EH (cell line): ENCODE measurements at places on chromosomes 3 and 15.

DNA sequence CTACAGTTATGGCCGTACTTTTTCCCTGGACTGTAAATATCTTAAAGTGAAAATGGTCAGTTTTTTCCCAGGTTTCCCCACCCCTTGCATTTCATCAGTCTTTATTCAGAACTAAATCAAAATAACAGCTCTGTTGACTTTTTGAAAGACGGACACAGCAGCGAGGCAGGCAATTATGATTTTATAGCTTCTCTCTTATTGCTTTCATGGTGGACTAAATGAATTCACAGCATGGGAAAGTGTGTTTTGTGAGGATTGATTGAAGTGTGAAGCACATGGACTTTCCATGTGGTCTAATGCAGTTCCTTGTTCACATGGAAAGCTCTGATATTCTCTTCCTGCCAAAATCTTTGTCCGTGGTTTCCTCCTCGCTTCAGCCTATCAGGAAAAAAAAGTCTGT, 268.7 kb upstream of the ARL6 start:
- DNase-seq, result no peak

GRCh38 chr3:62161371-62161770, 212.0 kb downstream of the FEZF2 start:
- DNase-seq, result peak; percentile 37

DNA sequence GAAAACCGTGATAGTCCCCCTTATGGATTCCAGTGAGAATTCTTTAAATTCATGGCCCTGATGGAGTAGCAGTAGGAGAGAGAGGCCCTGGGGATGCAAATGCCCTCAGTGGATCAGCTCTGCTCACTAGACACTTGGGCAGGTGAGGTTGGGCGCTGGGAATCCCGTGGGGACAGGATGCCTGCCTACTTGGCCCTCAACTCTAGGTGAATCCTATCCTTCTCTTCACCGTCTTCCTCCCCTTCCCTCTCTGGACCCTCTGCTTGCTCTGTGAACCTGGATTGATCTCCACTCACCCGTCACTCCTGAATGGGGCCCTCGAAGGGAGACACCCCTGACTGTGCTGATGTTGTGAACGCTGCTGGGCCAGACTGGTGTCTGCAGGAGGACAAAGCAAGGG, 77.4 kb downstream of the SEC22A start:
- DNase-seq, result no peak

DNA sequence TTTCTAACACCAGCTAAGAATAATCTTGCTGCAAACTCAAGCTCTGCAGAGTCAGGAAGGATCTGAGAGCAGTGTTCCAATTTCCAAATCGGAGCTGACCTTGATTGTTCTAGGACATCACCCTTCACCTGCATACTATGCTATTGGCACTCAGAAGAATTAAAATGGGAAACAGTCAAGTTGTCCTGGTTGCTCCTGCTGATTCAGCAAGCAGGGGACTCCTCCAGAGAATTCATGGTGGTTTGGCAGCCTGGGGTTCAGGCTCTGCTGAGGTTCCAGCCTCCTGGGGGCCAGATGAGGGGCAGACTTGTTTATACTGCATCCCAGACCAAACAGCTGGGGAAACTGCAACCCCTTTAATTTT, 213.7 kb upstream of the ADAMTS9 start:
- DNase-seq, result no peak

GRCh38 chr3:41688595-41689380, 273.1 kb downstream of the ULK4 start:
- DNase-seq, result peak; percentile 52

DNA sequence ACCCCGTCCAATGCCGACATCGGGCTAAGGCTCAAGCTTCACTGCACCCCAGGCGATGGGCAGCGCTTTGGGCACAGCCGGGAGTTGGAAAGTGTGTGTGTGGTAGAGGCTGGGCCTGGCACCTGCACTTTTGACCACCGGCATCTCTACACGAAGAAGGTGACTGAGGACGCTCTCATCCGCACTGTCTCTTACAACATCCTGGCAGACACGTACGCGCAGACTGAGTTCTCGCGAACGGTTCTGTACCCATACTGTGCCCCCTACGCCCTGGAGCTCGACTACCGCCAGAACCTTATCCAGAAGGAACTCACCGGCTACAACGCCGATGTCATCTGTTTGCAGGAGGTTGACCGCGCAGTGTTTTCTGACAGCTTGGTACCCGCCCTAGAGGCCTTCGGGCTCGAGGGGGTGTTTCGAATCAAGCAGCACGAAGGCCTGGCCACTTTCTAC, 1.0 kb downstream of the PDE12 start:
- DNase-seq, result peak; percentile 57

DNA sequence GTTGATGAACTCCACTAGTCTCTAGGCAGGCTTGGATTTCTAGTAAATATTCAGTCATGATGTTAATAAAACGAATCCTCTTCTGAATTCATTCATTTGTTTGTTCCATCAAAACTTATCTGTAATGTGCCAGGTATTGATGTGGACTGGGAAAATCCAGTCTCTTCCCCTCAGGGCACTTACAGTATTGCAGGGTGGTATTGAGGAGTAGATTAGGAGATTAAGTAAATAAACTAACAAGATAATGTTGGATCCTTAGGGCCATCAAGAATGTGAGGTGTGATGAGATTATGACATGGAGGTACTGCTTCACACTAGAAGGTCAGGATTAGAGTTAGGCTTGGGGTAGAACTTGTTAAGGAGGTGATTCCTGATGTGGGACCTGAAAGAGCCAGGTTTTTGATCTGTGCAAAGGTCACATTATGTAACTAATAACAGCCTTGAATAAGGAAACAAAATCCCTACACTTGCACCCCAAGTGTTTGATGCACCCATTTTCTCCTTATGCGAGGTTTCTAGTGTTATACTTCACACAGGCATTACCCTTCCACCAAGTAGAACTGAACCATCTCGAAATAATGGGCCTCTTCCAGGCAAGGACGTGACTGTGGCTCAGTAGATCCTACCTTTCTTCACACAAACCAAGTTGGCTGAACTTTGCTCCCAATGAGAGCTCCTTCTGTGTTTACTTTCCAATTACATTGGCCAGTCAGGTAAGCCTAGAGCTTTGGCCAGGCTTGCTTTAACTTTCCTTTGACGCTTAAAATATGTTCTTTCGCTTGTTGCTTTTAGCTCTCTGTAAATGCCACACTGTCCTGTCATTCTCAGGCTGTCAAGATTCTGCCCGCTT, 16.7 kb downstream of the MCTP2 start:
- no peak for DNase-seq

DNA sequence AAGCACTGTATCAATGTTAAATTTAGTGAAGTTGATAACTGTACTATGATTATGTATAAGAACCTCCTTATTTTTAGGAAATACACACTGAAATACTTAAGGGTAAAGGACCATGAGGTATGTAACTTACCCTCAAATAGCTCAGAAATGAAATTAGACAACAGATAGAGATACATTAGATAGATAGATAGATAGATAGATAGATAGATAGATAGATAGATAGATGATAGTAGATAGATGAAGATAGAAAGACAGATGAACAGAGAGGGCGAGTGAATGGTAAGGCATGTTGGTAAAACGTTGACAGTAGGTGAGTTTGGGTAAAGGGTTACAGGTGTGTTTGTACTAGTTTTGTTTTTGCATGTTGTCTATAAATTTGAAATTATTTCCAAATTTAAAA, 38.0 kb upstream of the ACAN start:
- no peak for DNase-seq

GRCh38 chr15:28128031-28128430, 28.9 kb upstream of the OCA2 start:
- DNase-seq, result no peak

DNA sequence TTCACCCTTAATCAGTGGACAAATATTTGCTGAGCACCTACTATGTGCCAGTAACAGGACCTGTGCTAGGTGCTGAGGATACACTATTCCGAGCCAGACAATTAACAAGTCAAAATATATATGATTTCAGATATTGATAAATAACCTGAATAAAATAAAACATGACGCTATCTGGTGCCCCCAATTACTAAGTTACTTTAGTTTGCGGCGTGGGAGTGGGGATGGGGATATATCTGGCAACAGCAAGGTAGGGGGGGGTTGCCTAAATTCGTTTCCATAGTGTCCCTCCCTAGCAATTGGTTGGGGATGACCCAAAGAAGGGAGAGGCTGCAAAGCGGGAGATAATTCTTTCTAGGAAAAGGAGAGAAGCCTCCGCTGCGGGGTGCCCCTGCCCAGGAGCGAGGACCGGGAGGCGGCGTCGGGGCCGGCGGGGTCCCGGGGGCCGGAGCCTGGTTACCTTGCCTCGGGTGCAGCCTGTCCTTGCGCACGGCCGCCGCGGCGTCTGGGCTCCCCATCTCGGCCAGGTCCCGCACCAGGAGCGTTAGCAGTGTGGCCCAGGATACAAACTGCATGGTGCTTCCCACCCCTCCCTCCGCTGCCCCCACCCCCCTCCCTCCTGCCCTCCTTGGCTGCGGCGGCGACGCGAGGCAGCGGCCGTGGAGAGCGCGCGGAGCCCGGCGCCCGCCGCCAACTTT, 567 bp downstream of the ADAMTS9 start:
- DNase-seq, result no peak

DNA sequence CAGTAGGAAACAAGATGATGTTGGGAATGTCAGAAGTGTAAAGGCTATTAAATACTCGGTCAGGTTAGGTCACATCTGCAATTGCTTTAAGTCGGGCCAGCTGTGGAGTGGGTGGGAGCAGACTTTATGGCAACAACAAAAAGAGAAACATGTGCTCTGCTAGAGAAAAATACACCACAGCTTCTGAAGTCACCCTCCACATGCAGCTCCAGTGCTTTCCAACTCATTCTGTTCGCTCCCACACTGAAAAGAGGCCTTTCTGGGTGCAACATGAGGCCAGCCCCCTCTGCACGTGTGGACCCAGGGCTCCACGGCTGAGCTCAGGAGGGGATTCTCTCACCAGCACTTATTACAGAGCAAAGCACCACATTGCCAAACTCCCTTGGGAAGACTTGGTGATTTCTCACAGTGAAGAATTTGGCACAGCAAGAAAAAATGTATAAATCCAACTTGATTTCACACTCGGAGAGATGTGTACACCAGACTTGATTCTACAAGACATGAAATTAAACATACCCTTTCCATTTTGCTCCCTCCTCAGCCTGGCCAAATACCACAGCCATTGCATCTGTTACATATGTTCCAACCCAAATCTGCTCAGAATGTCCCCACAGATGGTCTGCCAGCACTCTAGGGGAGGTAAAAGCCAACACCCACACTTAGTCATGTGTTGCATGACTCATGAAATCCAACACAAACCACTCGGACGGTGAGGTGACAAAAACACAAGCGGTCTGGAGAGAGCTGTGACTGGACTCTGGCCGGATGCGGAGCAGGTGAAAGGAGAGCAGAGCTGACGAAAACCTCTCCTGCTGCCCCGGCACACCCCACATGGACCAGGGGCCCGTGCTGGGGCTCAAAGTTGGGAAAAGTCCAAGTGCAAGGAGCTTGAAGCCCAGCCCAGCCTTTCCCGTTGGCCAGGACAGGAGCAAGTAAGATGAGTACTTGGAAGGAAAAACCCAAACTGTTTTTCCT, 74.6 kb downstream of the ITGB5 start:
- peak; percentile 96 for DNase-seq

GRCh38 chr3:52254608-52255007, 9.0 kb downstream of the PPM1M start:
- no peak for DNase-seq

- peak; percentile 74 for DNase-seq
These were observed 58.7 kb downstream of the CHSY1 start for GRCh38 chr15:101193120-101193644.

DNA sequence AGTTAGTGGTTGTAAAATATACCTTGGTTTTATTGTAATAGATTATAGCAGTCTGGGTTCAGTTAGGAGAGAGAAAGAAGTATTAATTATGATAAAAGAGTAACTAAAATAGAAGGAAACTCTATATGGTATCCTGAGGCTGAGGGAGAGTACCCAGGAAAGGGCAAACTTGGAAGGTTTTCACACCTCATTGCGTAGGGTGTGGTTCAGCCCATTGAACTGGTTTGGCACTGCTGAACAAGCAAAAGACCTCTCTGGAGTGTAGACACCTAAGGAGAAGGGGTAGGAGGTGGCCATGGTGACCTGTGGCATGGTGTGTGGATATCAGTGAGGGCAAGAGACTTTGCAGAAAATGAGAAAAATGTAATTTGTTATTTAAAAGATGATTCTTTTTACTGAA, 63.5 kb downstream of the STT3B start:
- no peak for DNase-seq

- DNase-seq, result no peak
These were observed 152.8 kb downstream of the RBPMS2 start for GRCh38 chr15:64622410-64623260.

DNA sequence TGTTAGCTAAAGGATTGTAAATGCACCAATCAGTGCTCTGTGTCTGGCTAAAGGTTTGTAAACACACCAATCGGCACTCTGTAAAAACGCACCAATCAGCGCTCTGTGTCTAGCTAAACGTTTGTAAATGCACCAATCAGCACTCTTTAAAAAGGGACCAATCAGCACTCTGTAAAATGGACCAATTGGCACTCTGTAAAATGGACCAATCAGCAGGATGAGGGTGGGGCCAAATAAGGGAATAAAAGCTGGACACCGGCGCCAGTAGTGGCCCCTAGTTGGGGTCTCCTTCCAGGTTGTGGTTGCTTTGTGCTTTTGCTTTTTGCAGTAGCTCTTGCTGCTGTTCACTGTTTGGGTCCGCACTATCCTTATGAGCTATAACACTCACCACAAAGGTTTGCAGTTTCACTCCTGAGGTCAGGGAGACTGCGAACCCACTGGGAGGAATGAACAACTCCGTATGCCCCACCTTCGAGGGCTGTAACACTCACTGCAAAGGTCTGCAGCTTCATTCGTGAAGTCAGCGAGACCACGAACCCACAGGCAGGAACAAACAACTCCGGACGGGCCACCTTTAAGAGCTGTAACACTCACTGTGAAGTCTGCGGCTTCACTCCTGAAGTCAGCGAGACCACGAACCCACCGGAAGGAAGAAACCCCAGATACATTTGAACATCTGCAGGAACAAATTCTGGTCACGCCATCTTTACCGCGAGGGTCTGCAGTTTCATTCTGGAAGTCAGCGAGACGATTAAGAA, 1.1 kb upstream of the SUCLG2 start:
- no peak for DNase-seq

- DNase-seq, result no peak
These were observed 40.0 kb upstream of the OR5H6 start for GRCh38 chr3:98223907-98224672.

DNA sequence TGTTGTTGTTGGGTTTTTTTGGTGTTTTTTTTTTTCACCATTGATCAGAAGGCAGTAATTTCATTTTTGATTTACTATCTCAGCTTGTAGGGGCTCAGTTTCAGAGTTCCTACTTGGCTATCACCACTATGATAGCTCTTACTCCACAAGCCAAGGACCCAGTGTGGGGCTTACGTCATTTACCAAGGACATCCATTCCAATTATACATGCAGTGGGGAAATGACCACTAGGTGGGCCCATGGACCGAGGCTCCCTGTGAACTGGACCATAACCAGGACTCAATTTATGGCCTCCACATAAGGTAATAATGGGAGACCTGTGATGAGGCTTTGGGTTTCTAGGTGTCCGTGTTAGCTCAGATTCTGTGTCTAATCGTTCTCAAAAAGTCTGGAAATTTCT, 67.5 kb upstream of the CACNA1D start:
- no peak for DNase-seq
